ELF-1 (cell line): ENCODE measurements at places on chromosomes 12 and 14.

GRCh38 chr14:80167793-80168448 lies 43.4 kb downstream of the DIO2 start:
- no peak for DNase-seq

DNA sequence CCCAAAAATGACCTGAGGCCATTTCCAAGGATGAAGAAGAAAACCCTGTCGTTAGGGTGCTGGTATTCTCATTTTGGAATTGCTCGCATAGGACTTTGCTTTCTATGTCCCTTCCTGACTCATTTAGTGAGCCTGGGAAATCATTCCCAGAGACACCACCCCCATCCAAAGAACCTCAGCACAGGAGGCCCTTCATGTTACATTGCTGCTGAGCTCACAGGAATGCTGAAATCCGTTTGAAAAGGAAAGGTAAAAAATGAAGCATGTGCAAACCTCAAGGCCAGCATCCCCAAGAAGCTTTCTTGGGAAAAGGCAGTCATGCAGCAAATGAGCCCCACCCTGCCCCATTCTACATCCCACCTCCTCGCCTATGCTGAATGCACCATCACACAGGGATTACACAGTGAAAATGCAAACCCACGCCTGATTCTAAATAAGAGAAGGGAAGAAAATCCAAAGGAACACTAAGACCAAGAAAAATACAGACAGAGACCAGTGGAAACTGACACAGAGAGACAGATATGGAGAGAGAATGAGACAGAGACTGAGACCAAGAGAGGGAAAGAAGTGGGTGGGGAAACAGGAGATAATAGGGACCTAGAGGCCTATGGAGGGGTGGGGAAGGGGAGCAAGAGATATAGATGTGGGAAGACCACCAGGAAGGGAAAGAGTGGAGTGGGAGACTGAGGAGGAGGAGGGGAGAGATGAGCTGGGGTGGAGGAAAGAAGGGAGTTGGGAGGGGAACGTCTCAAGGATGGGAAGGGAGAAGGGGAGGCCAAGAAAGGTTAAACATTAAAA lies 33.5 kb downstream of the NIN start:
- DNase-seq: no peak

- no peak for DNase-seq
These were observed 13.8 kb downstream of the TSPAN9 start for GRCh38 chr12:3091038-3091319.

DNA sequence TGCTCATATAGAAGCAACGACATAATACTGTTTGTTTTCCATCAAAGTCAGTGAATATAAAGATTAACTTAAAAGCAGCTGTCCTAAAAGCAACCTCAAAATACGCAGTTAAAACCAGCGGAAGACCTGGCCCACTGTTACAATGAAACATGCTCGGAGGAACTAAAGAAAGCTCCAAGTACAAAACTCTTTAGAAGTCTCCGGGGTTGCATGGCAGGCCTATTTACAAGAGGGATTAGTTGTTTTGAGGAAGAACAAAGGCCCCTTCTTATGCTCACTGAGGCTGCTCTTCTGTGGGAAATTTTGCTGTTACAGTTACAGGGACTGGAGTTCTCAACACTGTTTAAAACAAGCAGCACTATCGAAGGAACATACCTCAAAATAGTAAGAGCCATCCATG lies 75.9 kb upstream of the C12orf71 start:
- DNase-seq: peak; percentile 43

DNA sequence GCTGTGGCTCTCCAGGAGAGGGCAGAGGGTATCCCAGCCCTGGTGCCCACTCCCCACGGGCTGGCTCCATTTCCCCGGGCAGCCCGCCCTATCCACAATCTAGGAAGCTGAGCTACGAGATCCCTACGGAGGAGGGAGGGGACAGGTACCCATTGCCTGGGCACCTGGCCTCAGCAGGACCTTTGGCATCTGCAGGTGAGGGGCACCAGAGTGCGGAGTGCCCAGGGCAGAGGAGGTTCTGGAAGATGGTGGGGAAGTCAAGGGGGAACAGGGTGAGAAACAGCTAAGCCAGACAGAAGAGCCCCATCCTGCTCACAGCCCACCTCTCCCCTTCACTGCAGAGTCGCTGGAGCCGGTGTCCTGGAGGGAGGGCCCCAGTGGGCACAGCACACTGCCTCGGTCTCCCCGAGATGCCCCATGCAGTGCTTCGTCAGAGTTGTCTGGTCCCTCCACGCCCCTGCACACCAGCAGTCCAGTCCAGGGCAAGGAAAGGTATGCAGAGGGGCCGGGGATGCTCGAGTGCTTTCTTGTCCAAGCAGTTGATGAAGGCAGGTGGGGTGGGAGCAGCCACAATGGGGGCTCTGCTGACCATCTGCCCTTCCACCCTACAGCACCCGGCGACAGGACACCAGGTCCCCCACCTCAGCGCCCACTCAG lies 10.3 kb downstream of the TNS2 start:
- DNase-seq: no peak

DNA sequence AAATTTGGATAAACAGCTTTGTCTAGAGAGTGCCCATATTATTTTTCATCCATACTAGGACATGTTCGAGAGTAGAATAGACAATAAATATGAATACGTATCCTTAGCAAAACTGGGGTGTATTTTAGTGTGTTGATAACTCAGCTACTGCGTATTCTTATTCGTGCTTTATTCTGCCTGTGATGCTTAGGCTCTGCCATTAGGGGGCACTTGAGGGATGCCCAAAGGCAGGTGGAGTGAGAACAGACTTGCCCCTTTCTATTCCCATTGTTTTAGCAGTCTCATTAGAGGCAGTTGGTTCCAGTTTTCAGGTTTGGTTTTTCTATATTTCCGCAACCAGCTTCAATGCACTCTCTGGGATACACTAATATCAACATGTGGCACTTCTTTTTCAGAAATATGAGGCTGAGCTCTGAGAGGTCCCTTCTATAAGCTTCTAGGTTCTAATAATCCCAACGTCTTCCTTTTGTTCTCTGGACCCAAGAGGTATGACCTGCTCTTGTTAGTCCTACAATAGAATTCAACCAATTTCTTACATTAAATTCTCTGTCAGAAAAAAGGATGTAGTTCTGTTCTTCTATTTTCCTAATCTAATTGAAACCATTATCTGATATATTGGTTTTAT lies 985.7 kb upstream of the FBXO33 start:
- DNase-seq: peak; percentile 56

- peak; percentile 40 for DNase-seq
These were observed 41.0 kb upstream of the FOXJ2 start for GRCh38 chr12:7991535-7991934.

GRCh38 chr12:47041327-47041726 lies 38.1 kb upstream of the PCED1B start:
- no peak for DNase-seq

- no peak for DNase-seq
These were observed 7.5 kb downstream of the LAG3 start for GRCh38 chr12:6779708-6780432.

- DNase-seq: no peak
These were observed 52.9 kb downstream of the PPP4R4 start for GRCh38 chr14:94227029-94227428.

DNA sequence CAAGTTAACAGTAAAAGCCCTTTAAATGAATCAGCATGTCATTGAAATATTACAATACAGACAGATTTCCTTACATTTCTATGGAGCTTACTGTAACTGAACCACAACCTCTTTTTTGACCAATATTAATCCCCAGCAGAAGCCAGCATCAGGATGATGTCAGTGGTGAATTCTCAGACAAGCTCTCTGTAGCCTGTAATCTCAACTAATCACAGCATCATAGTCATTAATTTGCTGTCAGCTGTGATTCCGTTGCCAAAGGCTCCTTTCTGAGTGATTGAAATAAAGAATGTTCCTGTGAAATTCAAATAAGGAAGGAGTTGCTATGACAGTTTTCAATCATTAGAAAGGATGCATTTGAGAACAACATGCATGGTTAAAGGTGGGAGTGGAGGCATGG lies 323.1 kb downstream of the PDZRN4 start:
- DNase-seq: no peak

- peak; percentile 14 for DNase-seq
These were observed 25.8 kb upstream of the TMCC3 start for GRCh38 chr12:94676031-94676641.

DNA sequence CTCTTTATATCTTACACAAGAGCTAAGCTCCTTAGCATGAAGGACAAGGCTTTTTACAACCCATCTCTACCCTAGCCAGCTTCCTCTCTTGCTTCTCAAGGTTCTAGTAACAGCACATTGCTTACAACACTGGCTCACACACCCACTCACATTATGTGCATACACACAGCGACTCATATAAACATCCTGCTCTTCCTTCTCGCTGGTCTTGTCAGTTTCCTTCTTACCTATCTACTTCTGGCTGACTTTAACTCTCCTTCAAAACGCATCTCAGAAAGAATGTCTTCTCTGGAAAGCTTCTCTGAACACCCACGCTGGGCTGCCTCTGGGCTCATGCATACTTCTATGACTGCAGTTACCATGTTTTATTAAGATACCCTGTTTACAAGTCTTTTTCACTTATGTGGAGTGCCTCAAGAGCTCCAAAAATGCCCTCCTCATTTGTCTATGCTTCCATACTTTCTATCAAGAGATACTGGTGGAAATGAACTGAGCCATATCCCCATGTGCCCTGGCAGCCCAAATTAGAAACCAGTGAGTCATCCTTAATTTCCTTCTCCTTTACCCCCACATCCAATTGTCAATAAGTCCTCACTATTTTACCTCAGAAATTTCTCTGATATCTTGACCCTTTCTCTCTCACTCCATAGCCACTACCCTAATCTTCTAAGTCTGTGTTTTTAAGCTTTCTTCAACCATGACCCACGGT lies 126.9 kb upstream of the KRAS start:
- DNase-seq: no peak
